ENCODE measurements at places on chromosomes 11 and 22.
A peak's percentile ranks its signal among the peaks of the same experiment; 100 is the strongest.

DNA sequence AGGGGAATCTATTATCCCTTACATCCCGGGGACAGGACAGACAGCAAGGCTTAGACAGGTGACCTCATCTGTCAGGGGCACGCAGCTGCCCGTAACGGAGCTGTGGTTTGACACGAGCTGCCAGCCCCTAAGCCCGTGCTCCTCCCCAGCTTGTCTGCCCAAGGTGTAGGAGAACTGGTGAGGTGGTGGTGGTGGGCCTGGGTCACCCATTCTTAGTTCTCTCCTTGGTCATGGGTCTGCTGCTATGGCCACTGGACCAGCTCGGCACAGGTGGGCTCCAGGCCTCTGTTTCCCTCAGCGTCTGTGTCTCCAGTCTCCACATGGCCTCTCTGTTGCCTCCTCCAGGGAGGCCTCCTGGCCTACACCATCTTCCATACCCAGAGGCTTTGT lies 5.4 kb downstream of the PARVG start:
- DNase-seq, result no peak

GRCh38 chr22:39108487-39108886 lies 11.4 kb downstream of the APOBEC3H start:
- no peak for DNase-seq

DNA sequence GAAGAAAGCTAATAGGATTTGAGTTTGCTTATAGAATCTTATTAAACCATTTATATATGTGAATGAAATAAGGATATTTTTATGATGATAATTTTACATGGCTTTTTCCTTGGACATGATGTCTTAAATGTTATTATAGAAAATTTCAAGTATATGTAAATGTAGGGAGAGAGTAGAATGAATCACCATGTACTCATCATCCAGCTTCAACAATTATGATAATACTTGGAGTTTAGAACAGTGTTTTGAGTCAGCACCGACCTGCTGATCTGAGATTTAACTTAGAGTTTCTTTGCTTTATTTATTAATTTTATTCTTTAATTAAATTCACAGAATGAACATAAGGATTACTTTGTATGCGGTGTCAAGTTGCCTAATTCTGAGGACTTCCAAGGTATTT lies 193.5 kb downstream of the UVRAG start:
- DNase-seq, result no peak

DNA sequence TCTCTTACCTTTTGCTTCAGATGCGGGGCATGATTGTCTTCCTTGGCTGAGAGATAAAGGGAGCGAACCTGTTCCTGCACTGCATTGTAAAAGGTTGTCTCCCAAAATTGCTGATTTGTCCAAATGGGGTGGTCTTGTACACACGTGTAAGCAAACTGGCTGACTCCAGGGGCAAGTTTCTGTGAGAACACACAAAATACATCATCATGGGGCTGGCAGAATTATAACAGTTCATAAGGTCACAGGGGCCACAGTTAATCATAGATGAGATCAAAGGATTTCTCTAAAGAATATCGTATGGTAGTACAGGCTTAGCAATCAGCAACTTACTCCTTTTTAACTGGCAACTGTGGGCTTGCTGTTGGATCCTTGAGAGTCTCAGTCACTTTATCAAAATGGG lies 194.3 kb downstream of the SWAP70 start:
- no peak for DNase-seq

DNA sequence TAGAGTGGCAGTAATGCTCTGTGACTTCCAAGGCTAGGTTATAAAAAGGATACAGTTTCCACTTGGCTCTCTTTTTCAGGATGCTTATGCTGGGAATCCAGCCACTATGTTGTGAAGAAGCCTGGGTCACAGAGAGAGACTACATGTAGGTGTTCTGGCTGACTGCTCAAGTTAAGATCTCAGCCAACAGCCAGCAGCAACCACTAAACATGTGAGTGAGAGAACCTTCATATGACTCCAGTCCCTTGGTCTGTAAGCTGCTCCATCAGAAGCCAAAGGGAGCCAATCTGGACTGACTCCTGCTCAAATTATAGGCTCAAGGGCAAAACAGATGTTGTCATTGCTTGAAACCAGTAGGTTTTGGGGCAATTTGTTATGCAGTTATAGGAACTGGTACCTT lies 162.7 kb downstream of the MAML2 start:
- DNase-seq, result no peak

- no peak for DNase-seq
These were observed 16.1 kb upstream of the RPS3 start for GRCh38 chr11:75383246-75383645.

GRCh38 chr11:68213135-68213515 lies at the start of gene KMT5B:
Gene KMT5B, minus strand, starts transcription at chr11:68213296. Its CDS starts 23,220 bp downstream, at chr11:68190076.
- DNase-seq, result peak; percentile 77

DNA sequence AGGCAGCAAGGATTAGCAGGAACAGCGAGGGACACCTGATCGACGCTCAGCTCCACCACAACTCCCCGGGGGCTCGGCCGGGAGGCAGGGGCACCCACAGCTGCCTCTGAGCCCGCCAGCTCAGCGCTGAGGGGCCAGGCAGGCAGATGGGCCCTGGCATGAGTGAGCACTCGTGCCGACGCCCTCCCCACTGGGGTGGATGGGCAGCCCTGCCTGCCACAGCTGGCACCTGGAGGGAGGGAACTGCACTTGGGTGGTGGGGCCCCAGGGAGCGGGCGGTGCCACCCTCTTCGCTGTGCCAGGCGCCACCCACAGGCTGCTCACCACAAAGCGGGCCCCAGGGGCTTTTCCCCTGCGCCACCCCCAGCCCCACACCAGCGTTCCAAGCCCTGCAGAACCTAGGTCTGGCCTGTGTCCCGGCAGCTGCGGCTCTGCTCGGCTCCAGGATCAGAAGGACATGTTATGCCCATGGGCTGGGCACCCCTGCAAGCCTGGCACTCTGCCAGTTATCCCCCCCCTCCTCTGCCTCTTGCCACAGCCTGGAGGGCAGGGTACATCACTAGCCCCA lies 28.8 kb downstream of the WNT7B start:
- DNase-seq, result no peak

GRCh38 chr11:35303596-35304385 lies 115.6 kb downstream of the SLC1A2 start:
- DNase-seq, result no peak

DNA sequence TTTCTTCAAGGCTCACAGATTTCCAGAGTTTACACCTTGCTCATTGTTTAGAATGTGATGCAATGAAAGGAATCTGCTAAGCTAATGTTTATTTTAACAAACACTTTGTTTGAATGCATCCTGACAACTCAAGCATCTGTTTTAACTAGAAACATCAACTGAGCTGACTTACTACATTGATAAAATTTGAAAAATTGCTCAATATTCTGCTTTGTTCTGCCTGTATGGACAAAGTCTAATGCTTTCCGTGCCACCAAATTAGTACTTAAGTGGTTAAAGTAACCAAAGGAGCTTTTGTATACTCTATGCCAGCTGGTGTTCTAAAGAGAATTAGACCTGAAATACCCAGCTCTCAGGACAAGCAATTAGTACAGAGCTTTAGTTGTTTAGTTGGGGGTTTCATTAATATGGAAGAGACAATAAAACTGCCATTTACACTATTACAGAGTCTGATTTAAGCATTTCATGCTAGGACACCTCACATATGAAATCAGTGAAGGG lies 105.2 kb downstream of the MAML2 start:
- DNase-seq, result no peak

DNA sequence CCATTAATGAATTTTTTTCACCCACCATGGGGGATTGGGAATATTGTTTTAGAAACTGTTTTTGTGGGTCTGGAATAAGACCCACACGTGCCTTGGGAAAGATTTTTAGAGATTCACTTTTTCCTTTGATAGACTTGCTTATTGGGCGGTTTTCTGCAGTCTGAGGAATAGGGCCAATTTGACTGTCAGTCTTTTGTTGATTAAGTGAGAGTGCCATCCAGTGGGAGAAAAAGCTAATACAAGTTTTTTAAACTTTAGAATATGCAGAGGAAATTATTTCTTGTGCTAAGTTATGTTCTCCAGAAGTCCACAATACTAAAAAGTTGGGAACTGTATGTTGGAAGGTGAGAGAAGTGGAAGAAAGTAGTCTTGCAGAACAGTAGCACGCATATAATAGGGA lies 56.1 kb downstream of the PRMT3 start:
- DNase-seq, result no peak

DNA sequence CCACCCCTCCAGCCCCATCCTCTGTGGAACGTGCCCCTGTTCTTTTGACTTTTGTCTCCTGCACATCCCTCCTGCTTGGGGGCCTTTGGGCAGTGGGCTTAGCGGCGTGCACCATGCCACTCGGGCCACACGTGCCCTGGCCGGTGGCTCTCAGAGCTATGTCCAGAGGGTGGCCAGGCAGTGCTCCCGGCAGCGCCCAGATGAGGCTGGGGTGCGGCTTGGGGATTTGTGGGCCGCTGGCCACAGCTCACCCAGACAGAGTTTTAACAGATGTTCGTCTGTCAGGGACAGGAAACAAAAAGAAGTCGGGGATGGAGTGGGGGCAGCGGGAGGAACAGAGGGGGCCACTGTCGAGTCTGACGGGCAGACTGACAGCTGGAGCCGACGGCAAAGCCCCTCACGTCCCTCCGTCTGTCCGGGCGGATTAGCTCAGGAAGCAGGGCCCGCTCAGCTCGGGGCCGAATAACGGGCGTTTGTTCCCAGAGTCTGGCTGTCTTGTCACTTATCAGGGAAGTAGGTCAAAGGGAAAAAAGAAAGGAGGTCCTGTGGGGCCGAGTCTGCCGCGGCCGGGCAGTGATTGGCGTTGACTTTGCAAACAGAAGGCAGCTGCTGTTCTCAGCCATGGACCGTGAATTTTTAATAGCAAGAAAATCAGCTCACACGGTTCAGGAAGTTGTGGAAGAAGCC lies 61.6 kb downstream of the LRP5 start:
- peak; percentile 81 for DNase-seq

GRCh38 chr11:69005631-69006368 lies 7.2 kb downstream of the MRGPRF start:
- DNase-seq, result no peak

DNA sequence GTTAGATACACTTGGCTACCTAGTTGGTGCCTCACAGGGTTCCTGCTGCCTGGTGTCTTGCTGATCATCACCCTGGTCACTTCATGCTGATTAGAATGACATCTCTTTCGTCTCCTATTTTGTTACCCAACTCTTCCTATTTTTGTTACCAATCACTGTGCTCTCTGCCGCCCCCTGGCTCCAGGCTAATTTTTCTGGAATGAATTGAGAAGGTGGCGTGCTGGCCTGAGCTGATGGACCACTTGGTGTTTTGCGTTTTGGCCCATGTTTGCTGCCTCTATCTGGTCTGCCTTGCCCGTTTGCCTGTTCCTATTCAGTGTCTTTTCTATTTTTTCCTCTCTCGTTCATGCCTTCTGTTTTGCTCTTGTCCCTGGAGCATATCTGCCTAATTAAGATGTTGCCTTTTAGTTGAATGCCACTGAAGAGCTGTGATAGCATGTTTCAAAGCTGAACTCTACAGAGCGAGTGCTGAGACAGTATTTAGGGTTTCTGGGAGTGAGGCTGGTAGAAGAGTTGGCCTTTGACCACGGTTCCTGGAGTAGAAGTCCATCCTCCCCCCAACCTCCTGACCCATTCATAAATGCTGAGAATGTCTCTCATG lies 5.9 kb upstream of the ATF4 start:
- no peak for DNase-seq

GRCh38 chr11:28417601-28418323 lies 309.6 kb downstream of the METTL15 start:
- no peak for DNase-seq

GRCh38 chr11:40032331-40032730 lies 1427.1 kb downstream of the LRRC4C start:
- no peak for DNase-seq

- no peak for DNase-seq
These were observed 48.8 kb downstream of the SPECC1L start for GRCh38 chr22:24319451-24319850.

GRCh38 chr11:76218449-76219178 lies 12.3 kb upstream of the WNT11 start:
- DNase-seq, result no peak
